ENCODE measurements at places on chromosomes 16 and 17. TPM values are rescaled to one million over a fixed set of nuclear protein-coding genes. Genes with fewer than 3 reads are reported as not detected.

Gene TRPV2
- total RNA-seq, result 26.3 TPM

Gene HIGD1B
- total RNA-seq, result 5.8 TPM

Gene TMEM238L
- not detected for total RNA-seq

Gene KRT40
- total RNA-seq, result not detected

Gene KRT12
- not detected for total RNA-seq

DNA sequence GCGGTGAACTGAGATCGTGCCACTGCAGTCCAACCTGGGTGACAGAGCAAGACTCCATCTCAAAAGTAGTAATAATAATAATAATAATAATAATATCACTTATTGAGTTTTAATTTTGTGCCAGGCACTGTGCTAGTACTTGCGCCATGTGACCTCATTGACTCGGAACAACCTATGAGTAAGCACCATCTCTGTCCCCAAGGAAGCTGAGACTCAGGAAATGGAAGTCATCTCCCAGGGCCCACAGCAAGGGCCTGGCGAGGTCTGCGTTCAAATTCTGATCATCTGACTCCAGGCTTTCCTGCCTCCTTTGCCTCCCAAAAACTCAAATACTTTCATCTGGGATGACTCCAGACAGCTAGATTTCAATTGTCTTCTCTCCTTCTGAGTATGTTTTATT lies 162.9 kb downstream of the SEC14L1 start:
- no peak for DNase-seq

GRCh38 chr17:74780443-74781238 lies 4.5 kb upstream of the NAT9 start:
- no peak for DNase-seq

DNA sequence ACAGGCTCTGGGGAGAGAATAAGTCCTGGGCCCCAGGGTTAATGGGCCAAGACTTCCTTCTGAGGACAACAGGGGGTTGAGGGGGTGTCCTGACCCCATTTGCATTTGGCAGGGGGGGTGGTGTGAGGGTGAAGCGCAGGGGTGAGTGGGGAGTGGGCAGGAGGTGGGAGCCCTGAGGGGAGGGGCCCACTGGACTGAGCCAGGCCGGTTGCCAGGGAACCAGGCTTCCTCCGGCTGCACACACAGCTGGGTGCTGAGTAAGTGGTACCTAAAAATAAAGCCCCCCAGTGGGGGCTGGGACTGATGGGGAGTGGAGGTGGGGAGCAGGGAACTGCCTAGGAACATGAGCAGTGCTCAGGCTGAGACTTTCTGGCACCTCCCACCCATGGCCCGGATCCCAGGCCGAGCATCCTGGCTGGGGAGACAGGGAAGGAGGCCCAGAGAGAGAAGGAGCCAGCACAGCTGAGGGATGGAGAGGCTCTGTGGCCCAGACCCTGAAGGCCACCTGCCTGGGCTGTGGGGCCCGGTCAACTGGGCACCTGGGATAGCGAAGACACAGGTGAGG lies 7.5 kb upstream of the RASD1 start:
- no peak for DNase-seq

Data from sciatic nerve (tissue), 2 donors.